ENCODE measurements at places on chromosomes 11 and 22.

GRCh38 chr11:64268025-64268892 is 16.2 kb downstream of the BAD start:
- DNase-seq, result peak; percentile 74

- peak; percentile 86 for DNase-seq
These were observed 20.5 kb downstream of the EPS8L2 start for GRCh38 chr11:726278-727220.

GRCh38 chr11:62433904-62434276 is 15.1 kb downstream of the SCGB1A1 start:
- no peak for DNase-seq

DNA sequence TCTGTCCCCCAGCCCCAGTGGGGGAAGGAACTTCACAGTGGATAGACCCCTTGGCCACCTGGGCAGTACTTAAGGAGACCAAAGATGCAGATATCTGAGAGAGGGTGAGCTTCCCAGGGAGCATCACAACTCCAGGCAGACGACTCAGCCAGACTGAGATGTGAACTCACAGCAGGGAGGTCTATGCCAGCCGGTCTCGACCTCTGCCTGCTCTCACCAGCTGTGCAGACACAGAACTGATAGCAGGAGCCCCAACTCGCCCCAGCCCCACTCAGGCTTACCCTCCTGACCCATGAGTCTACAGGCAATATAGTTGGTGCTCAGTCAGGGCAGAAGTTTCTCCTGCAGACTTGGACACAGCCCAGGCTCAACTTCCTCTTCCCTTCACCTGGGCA is 29.7 kb upstream of the ACCSL start:
- peak; percentile 9 for DNase-seq

DNA sequence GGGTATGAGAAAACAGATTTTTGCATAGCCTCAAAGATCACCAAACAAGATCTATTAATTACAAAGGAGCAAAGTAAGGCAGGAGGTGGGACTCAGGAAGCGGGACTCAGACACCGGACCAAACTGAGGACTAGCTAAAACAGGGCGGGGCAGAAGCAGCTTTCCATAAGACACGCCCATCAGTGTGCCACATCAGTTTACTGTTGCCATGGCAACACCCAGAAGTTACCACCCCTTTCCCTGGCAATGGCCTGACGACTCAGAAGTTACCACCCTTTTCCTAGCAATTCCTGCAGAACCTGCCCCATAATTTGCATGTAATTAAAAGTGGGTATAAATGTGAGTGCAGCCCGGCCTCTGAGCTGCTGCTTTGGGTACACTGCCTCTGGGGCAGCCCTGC is 173.9 kb downstream of the SHANK2 start:
- DNase-seq, result peak; percentile 11

DNA sequence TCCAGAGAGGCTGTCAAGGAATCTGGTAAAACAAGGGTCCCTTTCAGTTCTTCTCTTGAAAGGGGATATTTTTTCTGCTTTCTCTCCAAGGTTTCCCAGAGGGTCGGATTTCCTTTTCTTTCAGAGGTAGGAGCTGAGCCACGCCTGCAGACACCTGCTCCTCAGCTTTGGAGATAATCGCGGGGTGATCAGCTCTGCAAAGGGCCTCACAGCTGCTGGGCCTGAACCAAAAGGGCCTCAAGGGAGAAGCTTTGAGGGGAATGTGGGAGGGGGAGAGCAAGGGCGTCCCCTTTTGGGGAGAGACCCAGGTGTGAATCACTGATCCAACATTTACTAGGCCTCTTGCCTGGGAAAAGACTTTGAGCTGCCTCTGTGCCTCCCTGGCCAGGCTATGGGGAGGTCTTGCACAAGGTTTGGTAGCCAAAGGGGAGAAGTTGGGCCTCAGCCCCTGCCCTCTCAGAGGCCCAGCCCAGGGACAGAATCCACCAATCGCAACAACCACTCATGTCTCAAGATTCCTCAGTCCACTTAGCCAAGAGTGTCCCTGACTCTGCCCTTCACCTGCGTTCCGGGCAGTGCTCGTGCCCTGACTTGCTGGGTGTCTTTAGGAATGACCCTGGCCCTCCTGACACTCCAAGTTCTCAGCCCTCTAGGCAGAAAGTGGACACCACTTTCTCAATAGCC is 14.0 kb upstream of the TP53I11 start:
- peak; percentile 43 for DNase-seq

DNA sequence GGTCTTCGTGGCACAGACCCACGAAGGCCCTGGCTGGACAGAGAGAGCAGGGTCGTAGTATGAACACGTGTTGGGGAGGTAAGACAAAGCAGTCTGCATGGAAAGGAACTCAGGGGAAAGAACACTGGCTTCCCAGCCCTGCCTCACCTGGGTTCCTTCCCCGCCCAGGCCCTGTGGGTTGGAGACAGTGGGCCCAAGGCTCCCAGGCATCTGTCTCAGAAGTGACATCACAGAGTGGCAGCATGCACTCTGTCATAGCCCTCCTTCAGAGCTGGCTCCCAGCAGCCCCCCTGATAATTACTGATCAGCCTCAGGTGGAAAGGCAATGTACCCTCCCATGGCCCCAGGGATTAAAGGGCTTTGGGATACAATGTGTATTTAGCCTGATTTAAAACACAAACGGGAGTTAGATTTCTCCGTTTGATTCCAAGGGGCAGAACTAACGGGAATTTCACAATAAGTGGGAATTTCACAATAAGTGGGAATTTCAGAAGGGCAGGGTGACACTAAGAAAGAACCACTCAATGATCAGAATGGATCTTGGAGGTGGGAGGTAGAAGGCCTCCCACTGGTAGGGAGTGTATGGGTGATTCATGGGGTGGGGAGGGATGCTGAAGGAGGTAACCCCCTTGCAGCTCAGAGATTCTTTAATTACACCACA is 65.1 kb downstream of the SLC22A12 start:
- no peak for DNase-seq

- DNase-seq, result peak; percentile 39
These were observed 8.0 kb upstream of the HTATIP2 start for GRCh38 chr11:20355221-20356219.

DNA sequence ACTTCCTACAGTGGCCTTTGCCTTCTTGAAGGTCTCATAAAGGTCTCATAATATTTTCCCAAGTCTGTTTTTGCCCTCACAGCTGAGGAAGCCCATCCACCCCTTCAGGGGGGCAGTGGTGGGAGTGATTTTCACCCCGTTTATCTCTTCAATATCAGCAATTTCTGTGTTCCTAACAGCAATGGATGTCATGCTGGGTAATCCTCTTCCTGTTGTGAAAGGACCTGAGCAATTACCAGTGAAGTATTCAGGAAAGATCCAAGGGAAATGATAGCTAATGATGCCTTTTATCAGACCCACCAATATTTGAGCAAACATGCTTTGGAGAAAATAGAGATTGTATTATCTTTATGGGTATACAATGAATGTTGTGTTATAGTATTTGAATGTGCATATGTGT is 226.9 kb downstream of the INSC start:
- DNase-seq, result no peak

- DNase-seq, result no peak
These were observed 23.9 kb downstream of the RTN4RL2 start for GRCh38 chr11:57484141-57484710.

GRCh38 chr11:86499723-86500129 is 125.0 kb downstream of the CCDC81 start:
- no peak for DNase-seq

GRCh38 chr11:117421041-117421440 is 93.4 kb downstream of the CEP164 start:
- DNase-seq, result no peak

GRCh38 chr11:130188585-130189347 is 29.2 kb downstream of the ST14 start:
- DNase-seq, result no peak

DNA sequence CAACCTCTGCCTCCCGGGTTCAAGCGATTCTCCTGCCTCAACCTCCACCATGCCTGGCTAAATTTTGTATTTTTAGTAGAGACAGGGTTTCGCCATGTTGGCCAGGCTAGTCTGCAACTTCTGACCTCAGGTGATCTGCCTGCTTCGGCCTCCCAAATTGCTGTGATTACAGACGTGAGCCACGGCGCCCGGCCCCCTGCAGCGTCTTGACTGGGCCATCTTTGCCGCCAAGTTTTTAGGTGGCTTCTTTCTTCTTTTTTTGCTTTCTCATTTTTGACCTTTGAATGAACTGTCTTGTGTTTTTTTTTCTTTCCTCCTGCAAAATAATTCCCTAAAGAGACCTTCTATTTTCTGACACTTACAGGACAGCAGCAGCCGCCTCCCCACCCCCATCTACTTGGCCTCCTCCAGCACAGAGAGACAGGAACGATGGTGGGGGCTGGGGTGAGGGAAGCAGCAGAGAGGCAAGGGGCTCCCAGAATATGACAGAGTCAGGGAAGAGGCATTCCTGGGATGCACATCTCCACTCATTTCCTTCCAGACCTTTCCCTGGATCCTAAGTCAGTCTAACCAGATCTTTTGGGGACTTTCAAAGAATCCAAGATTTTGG is 92.6 kb upstream of the ALX4 start:
- no peak for DNase-seq

DNA sequence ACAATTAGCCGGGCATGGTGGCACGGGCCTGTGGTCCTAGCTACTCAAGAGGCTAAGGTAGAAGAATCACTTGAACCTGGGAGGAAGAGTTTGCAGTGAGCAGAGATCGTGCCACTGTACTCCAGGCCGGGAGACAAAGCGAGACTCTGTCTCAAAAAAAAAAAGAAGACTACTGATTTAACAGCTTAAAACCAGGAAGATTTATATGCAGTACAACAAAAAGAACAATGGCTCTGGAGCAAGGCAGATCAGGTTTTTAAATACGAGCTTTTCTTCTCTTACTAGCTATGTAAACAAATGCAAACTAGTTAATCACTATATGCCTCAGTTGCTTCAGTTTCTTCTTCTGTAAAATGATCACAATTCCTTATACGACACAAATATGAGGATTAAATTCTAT is 6.9 kb downstream of the FAM168A start:
- no peak for DNase-seq

DNA sequence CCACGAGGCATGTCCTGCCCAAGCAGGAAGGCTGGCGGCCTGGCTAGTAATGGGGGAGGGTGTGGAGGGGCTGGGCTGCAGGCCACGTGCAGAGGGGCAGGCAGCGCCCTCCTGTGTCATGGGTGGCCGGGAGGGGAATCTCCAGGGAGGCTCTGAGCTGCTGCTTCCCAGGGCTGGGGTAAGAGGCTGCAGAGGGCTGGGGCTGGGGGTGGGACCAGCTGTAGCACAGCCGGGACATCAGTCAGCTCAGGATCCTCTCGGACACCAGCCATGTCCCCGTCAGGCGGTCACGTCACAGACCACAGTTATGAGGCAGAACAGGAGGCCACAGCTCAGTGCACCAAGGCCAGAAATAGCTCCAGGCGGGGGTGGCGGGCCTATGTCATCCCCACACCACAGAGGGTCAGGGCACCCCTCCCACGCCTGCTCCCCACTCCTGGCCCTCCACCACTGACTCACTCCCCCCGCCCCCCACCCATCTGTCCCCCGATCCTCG is 21.1 kb downstream of the RTN4R start:
- no peak for DNase-seq

- DNase-seq, result peak; percentile 17
These were observed 37.3 kb upstream of the SLC22A12 start for GRCh38 chr11:64553554-64554201.

DNA sequence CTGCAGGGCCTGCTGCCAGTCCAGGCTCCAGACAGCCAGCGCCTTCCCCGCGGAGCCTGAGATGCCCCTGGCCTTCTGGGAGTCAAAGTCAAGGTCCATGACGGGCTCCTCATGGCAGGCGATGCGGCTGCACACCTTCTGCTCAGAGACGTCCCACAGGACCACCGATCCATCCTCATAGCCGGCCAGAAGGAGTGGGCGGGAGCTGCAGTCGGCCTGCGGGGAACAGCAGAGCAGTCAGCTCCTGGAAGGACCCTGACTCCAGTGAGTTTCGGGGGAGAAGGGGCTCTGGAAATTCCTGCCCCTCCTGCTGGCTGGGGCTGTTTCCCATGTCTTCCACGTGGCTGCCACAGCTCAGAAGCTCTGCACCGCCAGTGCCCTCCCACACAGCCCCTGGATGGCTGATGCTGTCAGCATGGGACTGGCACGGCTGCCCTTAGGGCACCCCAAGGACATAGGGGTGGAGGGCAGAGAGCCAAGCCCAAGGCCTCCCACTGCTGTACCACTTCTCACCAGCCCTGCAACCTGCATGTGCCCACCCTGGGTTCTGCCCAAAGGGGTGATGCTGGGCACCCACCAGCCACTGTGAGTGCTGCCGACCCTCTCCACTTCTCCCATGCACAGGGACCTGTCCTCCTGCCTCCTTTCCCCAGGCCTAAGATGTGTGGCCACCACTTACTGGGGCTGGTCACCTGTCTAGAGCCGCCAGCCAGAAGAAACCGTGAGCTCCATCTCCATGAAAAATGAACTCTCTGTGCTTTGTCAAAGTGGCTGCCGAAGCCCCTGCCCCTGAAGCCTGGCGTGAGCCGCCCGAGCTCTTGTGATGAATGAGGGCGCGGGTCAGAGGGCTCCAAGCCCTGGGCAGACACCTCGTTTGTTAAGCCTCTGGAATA is 41.7 kb downstream of the TBX1 start:
- no peak for DNase-seq

- no peak for DNase-seq
These were observed 27.2 kb downstream of the CSF2RB start for GRCh38 chr22:36940676-36941075.

GRCh38 chr11:44147751-44148150 is 52.3 kb downstream of the EXT2 start:
- DNase-seq, result no peak

DNA sequence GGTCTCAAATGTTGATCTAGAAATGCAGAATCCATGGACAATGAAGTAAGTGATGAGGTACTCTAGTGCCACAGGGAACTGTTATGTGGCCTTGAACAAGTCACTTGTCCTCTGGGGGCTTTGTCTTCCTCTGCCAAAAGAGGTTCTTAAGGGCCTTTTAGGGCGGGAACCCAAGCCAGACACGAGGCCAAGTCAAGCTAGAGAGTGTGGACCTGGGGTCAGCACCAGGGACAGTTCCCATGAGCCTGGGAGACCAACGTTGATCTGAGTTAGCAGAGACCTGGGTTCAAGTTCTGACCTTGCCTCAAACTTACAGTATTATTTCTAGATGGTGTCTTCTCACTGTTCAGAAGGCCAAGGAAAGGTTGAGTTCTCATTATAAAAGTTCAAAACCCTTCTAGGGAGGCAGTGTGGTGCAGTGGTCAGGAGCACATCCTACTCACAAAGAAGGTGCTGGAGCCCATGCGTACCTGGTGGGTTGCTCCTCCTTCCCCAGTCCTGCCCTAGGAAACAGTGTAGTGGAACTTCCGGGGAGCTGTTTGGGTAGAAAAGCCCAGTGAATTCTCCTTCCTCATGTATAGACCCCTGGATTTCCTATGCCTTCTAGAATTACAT is 121.5 kb downstream of the CHST1 start:
- no peak for DNase-seq
